ENCODE measurements at places on chromosomes 1 and 21.

- DNase-seq = no peak
These were observed 77.1 kb downstream of the PBX1 start for GRCh38 chr1:164635803-164636731.

GRCh38 chr1:33380811-33381210 lies 50.1 kb downstream of the PHC2 start:
- DNase-seq = no peak

- no peak for DNase-seq
These were observed 30.5 kb downstream of the KRTAP10-1 start for GRCh38 chr21:44509539-44509938.

DNA sequence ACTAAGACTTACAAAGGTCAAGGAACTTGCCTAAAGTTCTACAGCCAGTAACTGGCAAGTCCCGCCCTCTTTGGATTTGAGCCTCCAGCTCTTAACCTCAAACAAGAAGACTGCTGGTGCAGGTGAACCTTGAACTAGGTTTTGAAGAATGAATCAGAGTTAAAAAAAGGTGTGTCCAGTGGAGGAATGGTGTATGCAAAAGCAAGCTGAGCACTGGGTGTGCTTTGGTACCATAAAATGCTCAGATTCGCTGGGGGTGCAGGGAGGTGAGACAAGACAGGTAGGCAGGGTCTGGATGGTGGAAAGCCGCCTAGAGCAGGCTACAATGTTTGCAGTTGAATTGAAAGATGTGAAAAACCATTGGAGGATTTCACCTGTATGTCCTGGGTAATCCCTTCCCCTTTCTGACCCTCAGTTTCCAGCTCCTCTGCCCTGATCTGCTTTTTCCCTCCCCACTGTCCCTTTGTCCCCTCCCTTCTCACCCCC lies 39.8 kb downstream of the FOXD2 start:
- DNase-seq = no peak

DNA sequence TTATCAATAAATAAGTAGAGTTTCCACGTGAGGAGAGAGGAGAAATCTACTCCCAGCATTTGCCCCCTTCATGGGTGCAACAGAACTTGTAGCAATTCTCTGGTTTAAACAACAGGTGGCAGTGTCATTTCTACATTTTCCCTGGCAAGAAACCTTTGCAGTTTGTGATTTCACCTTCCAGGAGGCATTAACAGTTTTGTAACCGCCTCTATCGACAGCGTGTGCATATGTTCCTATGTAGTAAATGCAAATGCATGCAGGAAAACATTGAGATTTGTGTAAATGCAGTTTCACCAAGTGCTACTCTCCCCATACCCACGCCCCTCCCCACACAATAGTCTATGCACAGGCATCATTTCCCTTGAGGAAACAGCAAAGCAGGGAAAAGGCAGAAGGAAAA lies 494.7 kb downstream of the SMYD3 start:
- peak; percentile 63 for DNase-seq

- DNase-seq = no peak
These were observed 116.1 kb downstream of the UCHL5 start for GRCh38 chr1:192943108-192943507.

- DNase-seq = no peak
These were observed 5.8 kb downstream of the GALNT2 start for GRCh38 chr1:230072866-230073265.
